ENCODE measurements at places on chromosomes 7 and 10. TPM values are rescaled to one million over a fixed set of nuclear protein-coding genes. Genes with fewer than 3 reads are reported as not detected.

DNA sequence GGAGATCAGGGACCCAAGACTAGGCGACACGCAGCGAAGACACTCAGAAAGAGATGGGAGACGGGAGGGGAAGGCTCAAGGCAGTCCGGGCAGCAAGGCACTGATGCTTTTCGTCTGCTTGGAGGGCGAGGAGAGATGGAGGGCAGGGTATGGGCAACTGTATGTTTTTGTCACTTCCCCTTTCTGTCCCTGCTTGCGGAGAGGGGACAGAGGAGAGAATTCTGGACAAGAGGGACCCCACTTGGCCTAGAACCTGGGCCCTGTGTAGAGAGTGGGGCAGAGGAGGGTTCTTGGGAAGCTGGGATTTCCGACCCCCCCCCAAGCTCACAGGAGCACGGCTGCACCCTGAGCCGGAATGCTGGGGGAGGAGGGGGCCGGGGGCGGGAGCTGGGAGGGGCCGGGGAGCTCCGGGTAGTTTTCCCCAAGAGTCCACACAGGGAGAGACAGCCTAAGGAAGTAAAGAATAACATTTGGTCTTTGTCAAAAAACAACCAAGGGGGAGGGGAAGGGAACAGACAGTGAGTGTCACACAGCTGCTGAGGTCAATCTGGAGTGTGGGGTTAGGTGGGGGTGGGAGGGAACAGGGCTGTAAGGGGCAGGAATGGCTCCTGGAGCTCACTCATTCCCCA lies 1.8 kb downstream of the LRCH4 start:
- no peak for DNase-seq

DNA sequence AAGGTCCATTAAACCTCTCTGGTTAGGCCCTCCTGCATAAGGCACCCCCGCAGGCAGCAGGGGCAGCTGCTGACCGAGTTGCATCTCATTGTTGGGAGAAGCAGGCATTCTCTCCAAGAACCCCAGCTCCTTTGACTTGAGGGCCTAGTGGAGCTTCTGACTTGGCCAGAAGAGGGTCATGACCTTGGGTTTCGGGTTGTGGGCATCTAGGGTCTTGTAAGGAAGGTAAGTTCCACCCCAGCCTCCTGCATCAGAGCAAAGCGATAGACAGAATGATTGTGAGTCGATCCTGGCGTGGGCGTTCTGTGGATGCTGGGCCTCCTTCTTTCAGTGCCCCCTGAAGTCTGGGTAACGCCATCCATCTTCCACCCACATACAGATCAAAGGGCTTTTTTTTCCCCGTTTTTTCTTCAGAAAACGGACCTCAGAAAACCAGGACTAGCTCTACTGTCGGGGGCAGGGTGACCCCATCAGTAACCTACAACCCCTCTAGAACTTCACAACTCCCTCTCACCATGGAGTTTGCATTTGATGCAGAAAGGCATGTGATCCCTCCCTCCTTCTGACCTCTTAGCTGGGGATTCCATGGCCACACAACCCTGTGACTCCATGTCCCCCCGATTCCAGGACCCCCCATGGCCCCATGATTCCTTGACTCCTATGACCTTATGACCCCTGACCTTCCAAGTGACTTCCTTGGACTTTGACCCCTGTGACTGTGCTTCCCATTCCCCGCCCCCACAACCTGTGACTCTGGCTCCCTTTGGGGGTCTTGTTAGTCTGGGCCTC lies 3.0 kb downstream of the SEMA4G start:
- DNase-seq, result no peak

- no peak for DNase-seq
Measured at GRCh38 chr10:62021128-62021665, 119.7 kb downstream of the ARID5B start.

C10orf67 gene
- 0.11 TPM for total RNA-seq

TLX1 gene
- not detected for total RNA-seq

DGKI gene
- 0.71 TPM for total RNA-seq

KAZALD1 gene
- 0.84 TPM for total RNA-seq

PPP1R17 gene
- 2.5 TPM for total RNA-seq

OPALIN gene
- total RNA-seq, result not detected

AKR1D1 gene
- not detected for total RNA-seq

TUBAL3 gene
- not detected for total RNA-seq

All from H1 (cell line).